ENCODE measurements at places on chromosomes 7 and 10.

GRCh38 chr7:137283153-137283552, 60.4 kb downstream of the PTN start:
- DNase-seq, result no peak

DNA sequence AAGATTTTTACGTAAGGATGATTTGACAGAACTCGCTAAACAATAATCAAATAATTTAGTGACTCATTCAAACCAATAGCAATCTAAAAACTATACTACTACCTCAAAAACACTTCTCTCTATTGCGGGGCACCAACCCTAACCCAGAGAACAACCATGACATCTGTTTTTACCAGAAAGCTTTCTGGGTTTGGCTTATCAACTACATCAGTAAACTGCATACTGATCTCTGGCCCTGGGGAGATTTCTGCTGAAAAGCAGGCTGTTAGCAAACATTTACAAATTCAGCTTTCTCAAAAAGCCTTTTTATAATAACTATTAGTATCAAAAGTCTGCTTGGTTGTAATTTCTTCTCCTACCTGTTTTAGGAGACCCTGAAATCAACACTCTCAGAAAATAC, 144.5 kb upstream of the ZWINT start:
- DNase-seq, result no peak

DNA sequence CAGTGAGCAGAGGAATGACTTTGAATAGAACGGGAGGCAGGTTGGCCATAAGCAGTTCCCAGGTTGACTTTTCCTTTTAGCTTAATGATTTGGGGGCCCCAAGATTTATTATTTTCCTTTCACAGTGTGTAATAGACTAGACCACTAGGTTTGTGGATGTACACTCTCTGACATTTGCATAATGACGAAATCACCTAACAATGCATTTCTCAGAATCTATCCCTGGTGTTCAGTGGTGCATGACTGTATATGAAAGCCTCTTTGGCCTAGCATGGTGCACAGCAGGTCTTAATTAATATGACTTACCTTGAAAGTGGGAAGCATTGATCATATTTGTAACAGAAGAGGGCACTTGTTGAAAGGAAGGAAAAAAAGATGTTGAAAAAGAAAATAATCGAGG, 761.9 kb downstream of the TYW1 start:
- DNase-seq, result no peak

GRCh38 chr7:133529861-133530260, 277.0 kb downstream of the EXOC4 start:
- no peak for DNase-seq

DNA sequence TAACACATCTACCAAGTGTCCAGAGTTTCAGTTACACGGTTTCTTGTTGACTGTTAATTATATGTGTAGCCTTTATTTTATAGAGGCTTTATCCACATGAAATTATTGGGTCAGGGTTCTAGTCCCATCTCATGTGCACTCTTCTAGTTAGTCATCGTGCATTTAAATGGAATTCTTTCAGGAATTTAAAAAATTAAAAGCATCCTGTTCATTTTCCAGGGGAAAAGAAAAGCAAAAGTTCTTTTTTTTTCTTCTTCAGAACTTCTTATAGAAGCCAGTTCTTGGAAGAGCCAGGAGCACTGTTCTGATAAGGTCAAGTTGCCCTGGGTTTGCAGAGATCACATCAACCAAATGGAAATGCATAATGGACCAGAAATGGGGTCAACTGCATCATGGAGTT, 324.7 kb downstream of the INHBA start:
- DNase-seq, result no peak

GRCh38 chr10:127278001-127278400, 81.6 kb upstream of the INSYN2A start:
- peak; percentile 13 for DNase-seq

GRCh38 chr7:64463636-64464375, 99.1 kb downstream of the ZNF680 start:
- DNase-seq, result peak; percentile 2

- DNase-seq, result no peak
Observed at GRCh38 chr7:128940494-128941322, 3.0 kb downstream of the IRF5 start.

GRCh38 chr10:101297901-101298486, 56.0 kb upstream of the BTRC start:
- peak; percentile 14 for DNase-seq

GRCh38 chr10:31789555-31789954, 139.1 kb downstream of the ARHGAP12 start:
- no peak for DNase-seq

GRCh38 chr7:106493041-106493731, 167.8 kb downstream of the CCDC71L start:
- DNase-seq, result no peak

DNA sequence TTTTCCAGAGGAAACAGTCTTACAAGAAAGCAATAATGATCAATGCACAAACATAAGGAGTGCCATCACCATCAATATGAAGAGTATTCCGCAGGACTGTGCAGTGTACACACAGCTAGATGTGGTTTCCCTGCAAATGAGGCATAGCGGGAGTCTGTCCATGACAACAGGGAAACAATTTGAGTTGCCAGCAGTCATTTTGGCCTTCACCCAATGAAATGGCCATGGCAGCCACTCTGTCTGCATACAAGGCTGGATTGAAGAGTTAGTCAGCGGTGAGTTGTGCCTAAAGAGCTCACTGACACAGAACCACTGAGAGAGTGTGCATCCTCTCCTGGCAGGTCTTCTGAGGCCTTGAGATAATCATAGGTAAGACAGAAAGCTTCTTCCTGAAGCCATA, 303.3 kb downstream of the IPMK start:
- peak; percentile 36 for DNase-seq

DNA sequence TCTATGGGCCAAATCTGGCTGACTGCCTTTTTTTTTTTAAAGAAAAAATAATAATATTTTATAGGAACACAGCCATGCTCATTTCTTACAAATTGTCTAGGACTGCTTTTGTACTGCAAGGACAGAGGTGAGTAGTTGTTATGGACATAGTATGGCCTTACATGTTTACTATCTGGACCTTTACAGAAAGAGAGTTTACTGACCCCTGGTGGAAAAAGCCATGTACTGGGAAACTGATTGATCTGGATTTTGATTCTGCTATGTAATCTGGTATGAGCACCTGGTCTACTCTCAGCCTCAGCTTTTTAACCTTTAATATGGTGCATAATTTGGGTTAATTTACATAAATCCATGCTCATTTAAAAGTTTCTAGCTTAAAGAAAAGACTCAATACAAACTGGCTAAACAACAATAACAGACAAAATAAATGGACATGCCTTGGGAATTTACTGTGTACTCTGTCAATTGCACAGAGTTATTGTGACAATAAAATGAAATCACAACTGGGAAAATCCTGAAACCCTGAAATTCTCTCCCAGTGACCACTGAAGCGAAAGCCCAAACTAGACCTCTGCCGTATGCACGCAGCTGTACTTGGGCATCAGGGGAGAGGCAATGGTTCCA, 260.7 kb downstream of the BMPER start:
- peak; percentile 51 for DNase-seq

DNA sequence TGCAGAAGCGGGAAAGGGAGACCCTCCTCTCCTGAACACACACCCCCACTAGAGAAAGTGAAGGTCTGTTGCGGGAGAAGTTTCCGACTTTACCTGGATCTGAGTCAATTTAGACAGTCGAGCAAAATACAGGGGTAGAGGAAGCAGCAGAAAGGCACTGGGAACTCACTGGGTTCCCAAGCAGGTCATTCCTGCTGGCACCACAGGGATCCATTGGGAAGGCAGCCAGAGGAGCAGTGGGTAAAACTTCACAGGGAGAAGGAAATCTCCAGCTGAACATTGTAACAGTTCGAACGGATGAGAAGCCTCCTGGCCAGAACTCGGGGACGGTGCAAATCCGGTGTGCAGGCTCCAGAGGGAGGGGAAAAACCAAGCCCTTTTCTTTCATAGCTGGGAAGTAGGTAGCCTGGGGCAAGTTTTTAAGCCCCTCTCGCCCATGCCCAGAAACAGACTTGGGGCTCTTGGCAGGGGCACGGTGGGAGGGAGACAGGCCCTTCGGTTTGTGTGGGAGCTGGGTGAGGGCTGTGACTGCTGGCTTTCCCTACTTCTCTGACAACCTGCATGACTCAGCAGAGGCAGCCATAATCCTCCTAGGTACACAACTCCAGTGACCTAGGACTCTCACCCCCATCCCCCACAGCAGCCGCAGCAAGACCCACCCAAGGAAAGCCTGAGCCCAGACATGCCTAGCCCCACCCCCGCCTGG, 51.9 kb downstream of the DDC start:
- DNase-seq, result no peak

GRCh38 chr7:11786186-11786585, 45.8 kb downstream of the THSD7A start:
- peak; percentile 9 for DNase-seq

- DNase-seq, result peak; percentile 16
Observed at GRCh38 chr7:16951483-16952080, 69.8 kb upstream of the AGR3 start.

DNA sequence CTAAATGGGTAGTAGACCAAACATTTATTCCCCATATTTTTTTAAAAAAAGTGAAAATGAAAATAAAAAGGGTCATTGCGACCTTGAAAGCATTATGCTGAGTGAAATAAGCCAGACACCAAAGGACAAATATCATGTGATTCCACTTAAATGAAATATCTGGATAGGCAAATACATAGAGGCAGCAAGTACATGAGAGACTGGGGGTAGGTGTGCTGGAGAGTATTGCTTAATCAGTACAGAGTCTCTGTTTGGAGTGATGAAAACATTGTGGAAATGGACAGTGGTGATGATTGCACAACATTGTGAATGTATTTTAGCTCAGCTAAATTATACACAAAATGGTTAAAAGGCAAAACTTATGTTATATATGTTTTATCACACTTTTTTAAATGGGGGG, 169.4 kb downstream of the AKR1D1 start:
- DNase-seq, result no peak

DNA sequence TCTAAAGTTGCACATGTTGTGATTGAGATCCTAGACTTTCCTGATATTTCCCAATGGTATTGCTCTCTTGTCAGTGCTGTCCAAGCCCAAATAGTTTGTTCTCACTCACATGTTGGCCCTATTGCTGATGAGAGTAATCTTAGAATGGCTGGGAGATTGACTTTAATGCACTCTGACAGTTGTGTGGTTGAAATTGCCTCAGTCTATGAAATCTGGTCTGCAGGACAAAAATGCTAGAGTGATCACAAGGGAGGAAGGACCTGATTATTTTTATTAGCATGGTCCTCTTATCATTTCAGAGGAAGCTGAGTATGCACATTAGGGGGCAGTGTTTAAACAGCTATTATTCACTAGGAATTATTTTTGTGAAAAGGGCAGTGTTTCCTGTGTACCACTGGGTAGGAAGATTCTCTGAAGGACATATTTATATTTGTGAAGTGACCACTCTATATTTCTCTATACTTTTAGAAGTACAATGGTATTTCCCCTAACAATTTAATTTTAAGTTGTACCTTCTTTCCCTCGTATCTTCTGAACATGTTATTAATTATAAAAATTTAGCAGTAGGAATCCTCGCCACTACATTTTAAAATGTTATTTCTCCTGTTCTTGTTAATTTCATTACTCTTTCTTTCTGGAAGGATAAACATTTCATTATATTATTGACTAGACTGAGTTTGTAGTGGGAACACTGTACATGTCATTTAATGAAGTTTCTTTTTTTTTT, 64.4 kb downstream of the SUGCT start:
- DNase-seq, result peak; percentile 68

DNA sequence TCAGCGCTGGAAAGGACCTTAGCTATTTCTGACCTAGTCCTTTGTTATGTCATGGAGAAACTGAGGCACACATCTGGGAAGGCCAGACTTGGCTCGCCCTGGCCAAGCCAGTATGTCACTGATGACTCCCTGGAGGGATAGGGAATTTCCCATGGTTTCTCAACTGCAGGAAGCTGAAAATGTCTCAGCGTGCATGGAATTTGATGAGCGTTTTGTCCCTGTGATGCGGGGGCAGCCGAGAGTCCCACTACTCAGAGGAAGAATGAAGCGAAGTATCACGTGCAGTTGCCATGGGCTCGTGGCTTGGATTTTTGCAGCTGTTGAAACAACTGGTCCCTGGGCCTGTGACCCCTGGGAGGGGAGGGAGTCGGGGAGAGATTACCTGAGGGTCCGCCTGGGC, 44.8 kb downstream of the CLIP2 start:
- peak; percentile 71 for DNase-seq

DNA sequence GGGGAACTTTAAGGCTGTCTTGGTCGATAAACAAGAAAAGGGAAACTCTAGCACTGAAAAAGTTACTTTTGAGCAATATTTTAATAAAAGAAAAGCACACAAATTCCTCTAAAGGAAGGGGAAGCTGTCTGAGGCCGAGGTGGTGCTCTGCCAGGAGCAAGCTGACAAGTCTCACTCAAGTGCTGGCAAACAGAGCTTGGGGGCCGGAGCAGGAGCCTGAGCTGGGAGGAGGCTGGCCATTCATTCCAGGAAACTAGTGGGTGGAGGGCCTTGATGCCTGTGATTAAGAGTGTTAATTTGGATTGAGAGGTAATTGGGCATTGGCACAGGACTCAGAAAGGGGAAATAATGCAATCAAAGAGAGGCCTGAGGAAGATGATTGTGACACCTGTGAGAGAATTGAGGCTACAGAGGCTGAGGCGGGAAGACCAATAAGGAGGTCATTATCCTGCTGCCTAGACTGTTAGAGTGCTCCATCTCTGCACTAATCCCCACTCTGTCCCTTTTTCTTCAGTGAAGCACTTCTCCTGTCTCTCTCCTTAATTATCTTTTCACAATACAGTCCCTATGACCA, 154.9 kb upstream of the COL1A2 start:
- DNase-seq, result no peak

- DNase-seq, result no peak
Observed at GRCh38 chr7:141302617-141303016, 228.8 kb downstream of the TMEM178B start.

GRCh38 chr7:129122078-129122750, 22.3 kb upstream of the TSPAN33 start:
- DNase-seq, result no peak

DNA sequence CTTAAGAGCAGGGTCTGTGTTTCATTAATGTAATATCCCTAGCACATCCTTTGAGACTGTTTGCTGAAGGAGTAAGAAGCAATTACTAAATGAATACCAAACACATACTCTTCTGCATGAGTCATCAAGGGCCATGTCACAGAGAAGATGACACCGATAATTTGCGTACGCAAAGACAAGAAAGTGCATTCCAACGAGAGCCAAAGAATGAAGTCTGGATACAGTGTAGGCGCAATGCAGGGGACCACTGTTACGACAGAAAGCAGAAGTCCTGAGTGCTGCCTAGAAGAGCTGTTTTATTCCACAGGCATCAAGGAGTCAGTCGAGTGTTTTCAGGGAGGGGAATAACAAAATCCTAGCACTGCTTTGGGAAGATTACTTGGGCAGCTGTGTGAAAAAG, 62.7 kb downstream of the VPS41 start:
- DNase-seq, result peak; percentile 92

- no peak for DNase-seq
Observed at GRCh38 chr10:107692072-107692471, 527.6 kb upstream of the SORCS1 start.

- peak; percentile 66 for DNase-seq
Observed at GRCh38 chr10:22693371-22693784, 21.0 kb downstream of the PIP4K2A start.

- peak; percentile 89 for DNase-seq
Observed at GRCh38 chr10:110425684-110426293, 71.9 kb upstream of the DUSP5 start.

GRCh38 chr7:24442170-24442777, 131.0 kb upstream of the PALS2 start:
- DNase-seq, result no peak

GRCh38 chr10:4396401-4397283, 429.4 kb upstream of the AKR1E2 start:
- DNase-seq, result no peak
